NCI-H748 treated with DMSO at 0.1 percent for 48 hours (cell line): ENCODE measurements at places on chromosomes 3 and 15.

DNA sequence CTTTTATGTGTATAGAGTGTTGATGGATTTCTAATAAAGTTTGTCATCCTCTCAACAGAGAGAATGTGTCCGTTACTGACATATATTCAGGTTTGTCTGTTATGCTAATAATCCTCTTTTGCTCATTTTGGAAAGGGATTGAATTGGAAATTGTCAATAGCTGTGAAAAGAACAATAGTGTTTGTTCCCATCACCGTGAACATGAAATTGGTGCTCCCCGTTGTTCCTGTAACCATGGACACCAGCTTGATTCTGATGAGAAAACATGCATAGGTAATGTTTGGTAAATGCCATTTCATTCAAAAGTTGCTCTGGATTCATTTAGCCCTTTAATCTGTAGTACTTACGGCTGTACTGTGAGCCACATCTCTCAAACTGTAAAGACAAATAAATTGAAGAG lies 707.0 kb upstream of the GOLIM4 start:
- no peak for DNase-seq

- DNase-seq, result no peak
Measured at GRCh38 chr3:155631323-155632019, 113.4 kb downstream of the PLCH1 start.

DNA sequence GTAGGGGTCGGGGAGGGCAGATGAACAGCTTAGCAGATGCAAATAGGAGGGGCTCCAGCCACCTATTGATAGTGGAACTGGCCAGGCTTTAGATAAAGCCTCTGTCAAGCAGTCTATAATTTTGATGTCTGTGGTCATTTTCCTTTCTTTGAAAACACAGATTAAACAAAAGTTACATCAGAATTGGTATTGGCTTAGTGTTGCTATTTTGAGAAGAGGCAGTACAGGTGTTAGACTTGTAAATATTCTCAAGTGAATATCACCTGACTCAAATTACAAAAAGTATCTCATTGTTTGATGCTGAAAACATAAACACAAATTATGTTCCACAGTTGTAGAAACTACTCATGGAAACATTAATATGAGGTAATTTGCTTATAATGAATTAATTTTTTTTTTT lies 18.1 kb downstream of the GHRL start:
- DNase-seq, result peak; percentile 6

DNA sequence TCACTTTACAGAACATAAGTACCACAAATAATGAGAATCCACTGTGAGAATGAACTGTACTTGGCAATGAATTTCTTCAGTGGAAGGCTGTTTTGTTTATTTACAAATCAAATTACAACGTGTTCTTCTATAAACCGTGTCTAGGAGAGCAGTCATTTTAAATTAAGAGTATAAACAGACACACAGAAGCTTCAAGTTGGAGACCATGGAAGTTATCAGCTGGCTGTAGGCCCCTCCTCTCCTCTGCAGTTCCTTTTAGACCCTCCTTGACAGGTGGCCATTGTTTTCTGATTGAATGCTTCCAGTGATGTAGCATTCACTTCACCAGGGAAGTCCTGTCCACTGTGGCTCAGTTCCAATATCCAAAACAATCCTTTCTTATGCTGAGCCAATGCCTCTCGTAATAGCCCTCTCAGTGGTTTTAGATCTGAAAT lies 7.3 kb upstream of the MAPK6 start:
- peak; percentile 64 for DNase-seq

- no peak for DNase-seq
Measured at GRCh38 chr3:51696954-51697353, 9.9 kb upstream of the GRM2 start.

GRCh38 chr15:64443747-64444621 lies 16.4 kb upstream of the ZNF609 start:
- no peak for DNase-seq

- DNase-seq, result no peak
Measured at GRCh38 chr15:101613130-101614000, 38.8 kb downstream of the TM2D3 start.

- DNase-seq, result no peak
Measured at GRCh38 chr15:91864664-91865063, 11.2 kb downstream of the SLCO3A1 start.

DNA sequence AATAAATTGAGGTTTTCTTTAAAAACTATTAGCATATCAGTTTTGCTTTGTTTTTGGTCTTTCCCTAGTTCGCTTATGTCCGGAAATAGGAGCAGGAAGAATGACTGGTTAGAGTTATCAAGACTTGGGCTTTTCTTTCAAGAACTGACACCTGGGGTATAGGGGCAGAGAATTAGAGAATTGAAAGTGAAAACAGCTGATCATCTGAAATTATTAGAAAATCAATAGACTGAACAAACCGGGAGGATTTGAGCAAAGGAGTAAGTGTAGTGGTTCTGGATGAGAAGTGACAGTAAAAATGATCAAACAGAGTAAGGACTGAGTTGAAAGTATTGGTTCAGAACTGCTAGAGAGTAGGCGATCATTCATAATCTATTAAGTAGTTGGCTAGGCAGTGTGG lies 6.0 kb downstream of the MINDY2 start:
- DNase-seq, result no peak

DNA sequence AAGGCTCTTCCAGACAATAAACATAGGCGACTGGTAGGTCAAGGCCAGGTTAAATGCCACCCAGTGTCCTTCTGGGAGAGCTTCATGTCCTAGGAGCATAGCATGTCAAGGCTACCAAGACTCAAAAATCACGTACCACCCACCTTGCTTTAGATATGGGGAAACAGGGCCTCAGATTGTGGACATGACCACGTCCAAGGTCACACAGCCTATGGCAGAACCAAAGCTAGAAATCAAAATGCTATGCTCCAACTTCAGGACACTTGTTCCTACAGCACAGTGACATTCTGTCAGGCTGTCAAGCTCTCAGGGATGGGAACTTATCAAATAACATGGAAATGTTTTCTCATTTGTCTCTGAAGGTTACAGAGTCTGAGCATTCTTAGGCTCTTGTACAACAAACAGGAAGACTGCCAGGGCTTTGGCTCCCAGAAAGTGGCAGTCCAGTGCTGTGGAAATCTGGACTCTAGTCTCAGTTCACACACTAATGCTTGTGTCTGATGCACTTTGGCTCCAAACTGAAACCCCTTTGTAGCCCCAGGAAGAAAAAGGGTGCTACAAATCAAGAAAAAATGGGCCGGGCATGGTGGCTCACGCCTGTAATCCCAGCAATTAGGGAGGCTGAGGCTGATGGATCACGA lies 170.4 kb upstream of the LPP start:
- no peak for DNase-seq

- no peak for DNase-seq
Measured at GRCh38 chr3:21462141-21462540, 288.9 kb downstream of the ZNF385D start.

- no peak for DNase-seq
Measured at GRCh38 chr15:98650417-98651035, 2.2 kb downstream of the IGF1R start.

DNA sequence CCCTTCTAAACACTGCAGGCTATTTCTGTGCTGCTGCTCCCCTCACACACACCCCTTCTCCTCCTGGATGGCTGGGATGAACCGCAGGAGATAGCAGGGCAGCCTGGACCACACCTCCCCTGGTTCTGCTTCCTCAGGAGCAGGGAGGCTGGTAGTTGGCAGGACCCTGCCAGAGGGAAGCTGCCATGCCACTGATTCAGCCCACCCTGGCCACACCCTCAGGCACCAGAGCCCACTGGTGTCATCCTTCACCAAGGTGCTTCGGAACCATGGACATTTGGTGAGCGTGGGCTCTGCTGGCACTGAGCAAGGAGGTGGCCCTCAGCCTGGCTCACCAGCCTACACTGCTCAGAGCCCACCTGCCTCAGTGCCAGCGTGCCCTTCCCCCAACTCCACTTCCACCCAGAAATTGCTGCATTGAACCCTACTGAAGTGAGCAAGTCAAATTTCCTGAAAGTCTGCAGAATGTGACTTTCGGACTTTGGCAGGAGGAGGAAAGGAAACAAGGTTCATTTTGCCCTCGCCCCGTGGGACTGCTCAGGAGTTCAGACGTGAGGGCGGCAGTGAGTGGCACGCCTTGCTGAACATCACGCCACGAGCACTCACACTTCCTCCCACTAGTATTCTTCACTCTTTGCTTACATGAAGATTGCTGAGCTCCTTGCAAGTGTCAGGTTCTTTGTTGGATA lies 26.3 kb downstream of the BMF start:
- DNase-seq, result no peak

- no peak for DNase-seq
Measured at GRCh38 chr15:35061825-35062737, 23.0 kb downstream of the NANOGP8 start.

GRCh38 chr3:131801566-131801965 lies 233.2 kb downstream of the CPNE4 start:
- no peak for DNase-seq

DNA sequence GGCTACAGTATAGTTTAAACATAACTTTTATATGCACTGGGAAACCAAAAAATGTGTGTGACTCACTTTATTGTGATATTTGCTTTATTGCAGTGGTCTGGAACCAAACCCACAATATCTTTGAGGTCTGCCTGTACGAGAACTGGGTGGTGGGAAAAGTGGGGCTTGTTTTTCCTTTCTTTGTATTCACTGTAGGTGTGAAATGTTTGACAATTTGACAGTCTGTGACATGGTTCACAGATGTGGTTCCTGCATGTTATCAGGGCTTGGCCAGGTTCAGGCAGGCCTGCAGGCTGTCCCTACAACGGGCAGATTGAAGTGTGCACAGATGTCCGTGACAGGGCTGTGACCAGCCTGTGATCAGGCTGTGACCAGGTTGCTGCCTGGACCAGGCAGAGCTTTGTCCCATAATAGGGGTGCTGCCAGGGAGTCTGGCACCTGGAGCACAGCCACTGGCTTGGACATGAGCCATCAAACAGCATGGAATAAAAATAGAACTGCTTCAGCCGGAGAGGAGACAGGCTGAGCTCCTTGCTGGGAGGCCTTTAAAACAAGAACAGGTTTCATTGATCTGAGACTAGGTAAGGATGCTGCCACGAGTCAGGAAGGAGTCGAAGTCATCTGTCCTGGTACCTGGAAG lies 61.0 kb downstream of the KLF13 start:
- DNase-seq, result no peak

DNA sequence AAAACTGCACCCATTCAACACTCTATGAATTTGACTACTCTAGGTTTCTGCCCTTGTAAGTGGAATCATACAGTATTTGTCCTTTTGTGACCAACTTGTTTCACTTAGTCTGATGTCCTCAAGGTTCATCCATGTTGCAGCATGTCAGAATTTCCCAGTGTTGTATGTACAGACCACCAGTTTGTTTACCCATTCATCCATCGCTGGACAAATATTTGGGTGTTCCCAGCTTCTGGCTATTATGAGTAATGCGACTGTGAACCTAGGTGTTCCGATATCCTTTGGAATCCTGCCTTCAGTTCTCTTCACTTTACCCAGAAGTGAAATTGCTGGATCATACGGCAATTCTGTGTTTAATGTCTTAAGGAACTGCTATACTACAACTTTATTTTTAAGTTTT lies 12.6 kb downstream of the RPL32 start:
- DNase-seq, result no peak

GRCh38 chr15:40696228-40696627 lies 1.3 kb downstream of the RAD51 start:
- DNase-seq, result no peak

- DNase-seq, result no peak
Measured at GRCh38 chr3:98945101-98945524, 43.6 kb upstream of the DCBLD2 start.

DNA sequence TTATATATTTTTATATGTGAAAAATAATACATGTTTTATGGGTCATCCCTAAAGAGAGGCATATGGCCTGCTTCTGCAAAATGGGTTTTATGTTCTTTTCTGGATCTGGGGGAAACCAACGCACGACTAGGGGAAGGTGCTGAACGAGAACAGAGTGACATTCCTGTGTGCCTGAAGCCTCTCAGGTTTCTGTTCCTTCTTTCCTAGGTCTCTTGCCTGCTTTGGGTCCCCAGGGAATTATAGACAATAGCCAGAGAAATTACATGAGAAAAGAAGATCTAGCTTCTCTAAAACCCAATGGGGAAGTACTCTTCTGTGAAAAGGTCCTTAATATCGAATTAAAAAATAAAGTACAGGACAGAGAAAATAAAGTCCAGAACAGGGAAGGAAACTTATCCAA lies 66.5 kb downstream of the IGSF11 start:
- no peak for DNase-seq

DNA sequence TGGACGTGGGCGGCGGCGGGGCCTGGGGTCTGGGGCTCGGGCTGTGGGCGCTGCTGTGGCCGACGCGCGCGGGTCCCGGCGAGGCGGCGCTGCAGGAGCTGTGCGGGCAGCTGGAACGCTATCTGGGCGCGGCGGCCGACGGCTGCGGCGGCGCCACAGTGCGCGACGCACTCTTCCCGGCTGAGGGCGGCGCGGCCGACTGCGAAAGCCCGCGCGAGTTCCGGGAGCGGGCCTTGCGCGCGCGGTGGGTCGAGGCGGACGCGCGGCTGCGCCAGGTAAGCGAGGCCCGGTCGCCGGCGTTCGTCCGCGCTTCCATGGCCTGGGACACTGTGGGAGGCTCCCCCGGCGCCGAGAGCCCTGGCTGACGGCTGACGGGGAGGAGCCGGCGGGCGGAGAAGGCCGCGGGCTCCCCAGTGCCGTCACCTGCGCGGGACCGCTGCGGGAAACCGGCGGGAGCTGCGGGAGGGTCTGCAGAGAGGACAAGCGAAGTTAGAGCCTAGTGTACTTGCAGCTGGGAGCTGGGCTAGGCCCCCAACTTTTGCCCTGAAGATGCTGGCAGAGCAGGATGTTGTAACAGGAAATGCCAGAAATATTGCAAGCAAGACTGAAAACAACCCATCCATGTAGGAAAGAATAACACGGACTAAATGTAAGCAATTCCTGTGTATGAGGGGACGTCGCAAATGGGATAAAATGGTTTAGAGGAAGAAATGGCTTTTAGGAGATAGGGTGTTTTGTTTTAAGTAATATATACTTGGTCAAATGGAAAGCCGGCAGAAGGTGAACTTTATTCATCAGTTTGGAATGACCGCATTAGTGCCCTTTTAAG lies 847 bp downstream of the WHAMM start:
- no peak for DNase-seq

- DNase-seq, result no peak
Measured at GRCh38 chr3:82000350-82000749, 238.9 kb upstream of the GBE1 start.

DNA sequence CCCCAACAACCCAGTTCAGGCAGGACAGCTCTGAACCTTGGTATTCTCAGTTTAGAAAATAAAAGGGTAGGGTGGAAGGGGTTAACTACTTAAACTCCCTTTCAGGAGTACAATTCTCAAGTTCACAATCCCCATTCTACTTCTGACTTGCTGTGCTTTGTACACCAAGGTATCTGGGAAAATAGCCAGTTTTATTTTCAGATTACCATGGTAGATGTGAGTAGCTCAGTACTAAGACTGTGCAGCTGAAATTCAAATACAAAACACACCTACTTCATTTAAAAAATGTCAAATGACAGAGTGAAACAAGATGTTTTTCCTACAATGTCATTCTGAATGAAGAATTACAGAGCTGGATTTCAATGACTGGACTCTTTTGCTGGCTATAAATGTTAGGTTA lies 27.4 kb downstream of the SLC7A14 start:
- DNase-seq, result no peak

- no peak for DNase-seq
Measured at GRCh38 chr3:184500344-184500923, 61.2 kb upstream of the EPHB3 start.
